ENCODE measurements at places on chromosomes 5 and 9. TPM values are rescaled to one million over a fixed set of nuclear protein-coding genes. Genes with fewer than 3 reads are reported as not detected.
A peak's percentile ranks its signal among the peaks of the same experiment; 100 is the strongest.

DNA sequence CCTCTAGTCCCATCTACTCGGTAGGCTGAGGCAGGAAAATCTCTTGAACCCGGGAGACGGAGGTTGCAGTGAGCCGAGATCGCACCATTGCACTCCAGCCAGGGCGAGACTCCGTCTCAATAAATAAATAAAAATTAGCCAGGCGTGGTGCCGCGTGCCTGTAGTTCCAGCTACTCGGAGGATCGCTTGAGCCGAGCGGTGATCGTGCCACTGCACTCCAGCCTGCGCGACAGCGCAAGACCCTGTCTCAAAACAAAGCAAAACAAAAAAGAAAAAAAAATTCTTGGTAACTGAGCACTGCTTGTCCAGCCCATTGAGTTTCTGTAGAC is 710 bp upstream of the WDR55 start:
- no peaks in the 10 kb centered on the region for H3K27me3 ChIP-seq
- H3K36me3 ChIP-seq = peaks cover 38% of the 10 kb centered on the region
- H3K27ac ChIP-seq = peak overlapping the region; percentile 95
- DNase-seq = no peak
- peak overlapping the region; percentile 79 for H3K4me3 ChIP-seq

Gene HACD4
- total RNA-seq = 4.8 TPM

DNA sequence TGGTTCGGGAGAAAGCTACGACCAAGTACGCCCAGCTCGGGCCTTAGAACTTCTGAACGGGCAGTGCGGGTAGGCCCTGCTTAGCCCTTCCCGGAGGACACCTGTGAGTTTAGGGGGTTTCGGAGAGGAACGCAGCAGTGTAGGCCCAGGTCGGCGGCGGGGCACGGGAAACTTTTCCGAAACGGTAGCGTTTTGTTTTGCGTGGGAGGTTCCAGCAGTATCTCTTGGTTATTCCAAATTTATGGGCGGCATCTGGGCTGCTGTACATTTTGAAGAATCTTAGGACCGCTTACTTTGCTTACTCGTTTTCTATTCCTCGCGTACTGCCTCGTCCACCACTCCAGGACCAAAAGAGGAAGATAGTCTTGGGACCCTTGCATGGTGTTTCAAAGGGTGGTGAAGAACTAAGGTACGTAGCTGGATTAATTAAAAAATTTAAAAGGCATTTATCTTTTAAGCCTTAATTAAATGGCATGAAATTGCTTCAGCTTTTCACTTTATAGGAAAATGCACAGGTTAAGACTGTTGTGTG is 492 bp downstream of the TENT2 start:
- H3K4me3 ChIP-seq = peak overlapping the region; percentile 84
- H3K27ac ChIP-seq = peak overlapping the region; percentile 92
- H3K4me1 ChIP-seq = peaks cover 5% of the 10 kb centered on the region

DNA sequence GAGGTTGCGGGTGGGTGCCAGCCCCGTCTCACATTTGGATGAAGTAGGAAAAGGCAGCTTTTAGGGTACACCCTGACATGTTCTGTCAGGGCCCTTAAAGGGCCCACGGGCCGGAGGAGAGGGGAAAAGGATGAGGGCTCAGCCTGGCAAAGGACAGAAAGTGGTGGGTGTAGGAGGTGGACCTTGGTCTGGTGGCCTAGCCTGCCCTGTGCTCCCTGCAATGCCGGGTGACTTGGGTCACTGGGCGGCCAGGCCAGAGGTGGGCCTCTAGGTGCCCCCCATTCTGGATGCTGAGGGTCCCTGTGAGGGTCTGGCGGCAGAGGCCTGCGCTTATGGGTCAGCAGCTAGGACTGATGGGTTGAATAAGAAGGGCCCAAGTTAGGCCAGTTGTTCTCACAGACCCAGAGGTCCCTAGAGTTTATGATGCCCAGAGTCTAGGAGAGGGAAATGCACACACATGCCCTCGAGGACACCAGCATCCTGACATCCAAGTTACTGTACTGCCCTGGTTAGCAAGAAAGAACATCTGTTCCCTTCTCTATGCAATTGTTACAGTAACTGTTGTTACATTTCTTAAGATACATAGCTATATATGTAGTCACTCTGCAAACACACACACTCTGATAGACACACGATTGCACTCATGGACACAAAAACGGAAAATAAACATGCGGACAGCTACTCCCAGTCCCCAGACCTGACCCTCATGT is 12.5 kb downstream of the TRIM7 start:
- no peaks in the 10 kb centered on the region for H3K36me3 ChIP-seq
- peak overlapping the region; percentile 97 for H3K27ac ChIP-seq
- H3K4me1 ChIP-seq = peaks cover 9% of the 10 kb centered on the region
- H3K27me3 ChIP-seq = no peaks in the 10 kb centered on the region

Gene ANKRD31
- total RNA-seq = not detected

All from transverse colon (tissue), 4 donors.